ENCODE measurements at places on chromosomes 4 and X.

GRCh38 chrX:103864886-103865534 lies 33.0 kb upstream of the RAB9B start:
- no peak for DNase-seq

- no peak for DNase-seq
Measured at GRCh38 chrX:116277351-116278225, 107.0 kb downstream of the AGTR2 start.

GRCh38 chrX:22220941-22221340 lies 51.8 kb upstream of the CBLL2 start:
- DNase-seq: peak; percentile 84

DNA sequence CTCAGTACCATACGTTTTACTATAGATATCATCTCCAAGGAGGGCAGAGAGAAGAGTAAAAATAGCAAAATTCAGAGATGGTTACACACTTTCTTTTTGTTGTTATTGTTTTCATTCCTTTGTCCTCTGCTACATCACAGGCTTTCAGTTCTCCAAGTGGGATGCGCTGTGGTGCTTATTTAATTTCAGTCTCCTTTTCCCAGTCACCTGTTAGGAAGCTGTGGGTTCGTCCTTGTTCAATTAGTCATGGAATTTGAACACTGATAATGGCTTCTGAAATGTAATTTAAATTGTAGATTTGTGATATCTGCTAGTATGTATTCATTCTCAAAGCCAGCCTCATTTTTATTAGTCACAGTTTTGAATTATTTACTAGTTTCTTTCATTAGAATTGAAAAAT lies 38.8 kb upstream of the DHRSX start:
- no peak for DNase-seq

DNA sequence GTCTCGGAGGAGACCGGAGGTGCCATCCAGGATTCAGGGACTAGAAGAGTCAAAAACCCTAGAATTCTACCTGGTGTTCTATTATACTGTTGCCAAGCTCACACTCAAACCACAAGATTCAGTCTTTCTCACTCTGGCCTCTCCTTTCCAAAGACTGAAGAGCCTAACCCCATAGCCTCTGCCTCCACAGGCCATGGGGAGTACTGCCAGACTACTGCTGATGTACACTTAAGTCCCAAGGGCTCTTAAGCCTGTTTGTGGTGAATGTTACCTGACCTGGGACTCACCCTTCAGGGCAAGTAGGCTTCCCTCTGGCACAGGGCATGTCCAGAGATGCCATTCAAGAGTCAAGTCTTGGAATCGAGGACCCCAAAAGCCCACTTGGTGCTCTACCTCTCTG lies 58.9 kb upstream of the IRS4 start:
- no peak for DNase-seq

GRCh38 chrX:21972046-21972445 lies 31.5 kb downstream of the SMS start:
- no peak for DNase-seq

GRCh38 chr4:126414741-126415140 lies 1100.0 kb downstream of the FAT4 start:
- DNase-seq: no peak

DNA sequence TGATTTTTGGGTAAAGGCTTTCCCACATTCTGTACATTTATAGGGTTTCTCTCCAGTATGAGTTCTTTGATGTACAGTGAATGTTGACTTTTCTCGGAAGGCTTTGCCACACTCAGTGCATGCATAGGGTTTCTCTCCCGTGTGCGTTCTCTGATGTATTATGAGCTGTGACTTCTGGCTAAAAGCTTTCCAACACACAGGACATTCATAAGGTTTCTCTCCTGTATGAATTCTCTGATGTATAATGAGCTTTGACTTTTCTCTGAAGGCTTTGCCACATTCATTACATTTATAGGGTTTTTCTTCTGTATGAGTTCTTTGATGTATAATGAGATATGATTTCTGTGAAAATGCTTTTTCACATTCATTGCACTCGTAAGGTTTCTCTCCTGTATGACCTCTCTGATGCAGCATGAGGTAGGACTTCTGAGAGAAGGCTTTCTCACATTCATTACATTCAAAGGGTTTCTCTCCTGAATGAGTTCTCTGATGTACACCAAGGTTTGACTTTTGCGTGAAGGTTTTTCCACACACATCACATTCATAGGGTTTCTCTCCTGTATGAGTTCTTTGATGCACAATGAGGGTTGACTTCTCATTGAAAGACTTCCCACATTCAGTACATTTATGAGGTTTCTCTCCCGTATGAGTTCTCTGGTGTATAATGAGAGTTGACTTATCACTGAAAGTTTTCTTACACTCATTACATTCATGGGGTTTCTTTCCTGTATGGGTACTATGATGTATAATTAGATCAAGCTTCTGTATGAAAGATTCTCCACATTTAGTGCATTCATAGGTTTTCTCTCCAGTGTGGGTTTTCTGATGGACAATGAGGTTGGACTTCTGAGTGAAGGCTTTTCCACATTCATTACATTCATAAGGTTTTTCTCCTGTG lies 27.3 kb downstream of the ZNF182 start:
- no peak for DNase-seq

- DNase-seq: peak; percentile 89
Measured at GRCh38 chr4:73450398-73451004, 14.5 kb downstream of the AFP start.

DNA sequence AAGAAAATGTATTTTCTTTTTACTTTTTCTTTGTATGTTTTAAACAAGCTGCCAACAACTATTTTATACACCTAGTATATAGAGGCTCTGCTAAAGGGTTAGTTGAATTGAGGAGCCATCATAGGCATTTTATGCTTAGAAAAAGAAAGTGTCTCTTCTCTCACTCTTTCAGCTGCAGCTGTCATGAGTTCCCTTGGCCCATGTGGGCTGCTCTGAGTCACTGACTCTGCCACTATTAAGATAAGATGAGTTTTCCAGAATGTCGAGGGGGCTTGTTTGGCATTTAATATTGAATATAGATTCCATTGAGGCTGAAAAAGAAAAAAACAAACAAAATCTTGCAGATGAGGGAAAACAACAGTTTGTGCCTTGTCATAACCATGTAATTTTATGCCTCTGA lies 126.0 kb upstream of the PAQR3 start:
- no peak for DNase-seq

DNA sequence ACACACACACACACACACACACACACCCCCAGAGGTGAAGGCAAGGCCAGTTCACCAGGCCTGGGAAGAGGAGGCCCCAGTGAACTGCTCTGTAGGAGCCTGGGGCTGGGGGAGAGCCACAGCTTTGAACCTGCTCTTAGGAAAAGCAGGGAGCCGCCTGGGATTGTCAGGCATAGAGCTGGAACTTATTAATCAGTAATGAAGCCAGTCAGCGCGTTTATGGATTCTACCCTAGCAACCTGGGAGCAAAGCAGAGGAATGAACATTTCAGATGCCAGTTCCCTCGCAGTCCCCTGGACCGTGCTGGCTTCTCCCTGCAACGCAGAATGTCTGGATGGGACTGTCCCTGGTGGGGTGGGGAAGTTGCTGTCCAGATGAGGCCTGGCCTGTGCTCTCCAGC lies 45.3 kb upstream of the DDX3X start:
- DNase-seq: no peak

DNA sequence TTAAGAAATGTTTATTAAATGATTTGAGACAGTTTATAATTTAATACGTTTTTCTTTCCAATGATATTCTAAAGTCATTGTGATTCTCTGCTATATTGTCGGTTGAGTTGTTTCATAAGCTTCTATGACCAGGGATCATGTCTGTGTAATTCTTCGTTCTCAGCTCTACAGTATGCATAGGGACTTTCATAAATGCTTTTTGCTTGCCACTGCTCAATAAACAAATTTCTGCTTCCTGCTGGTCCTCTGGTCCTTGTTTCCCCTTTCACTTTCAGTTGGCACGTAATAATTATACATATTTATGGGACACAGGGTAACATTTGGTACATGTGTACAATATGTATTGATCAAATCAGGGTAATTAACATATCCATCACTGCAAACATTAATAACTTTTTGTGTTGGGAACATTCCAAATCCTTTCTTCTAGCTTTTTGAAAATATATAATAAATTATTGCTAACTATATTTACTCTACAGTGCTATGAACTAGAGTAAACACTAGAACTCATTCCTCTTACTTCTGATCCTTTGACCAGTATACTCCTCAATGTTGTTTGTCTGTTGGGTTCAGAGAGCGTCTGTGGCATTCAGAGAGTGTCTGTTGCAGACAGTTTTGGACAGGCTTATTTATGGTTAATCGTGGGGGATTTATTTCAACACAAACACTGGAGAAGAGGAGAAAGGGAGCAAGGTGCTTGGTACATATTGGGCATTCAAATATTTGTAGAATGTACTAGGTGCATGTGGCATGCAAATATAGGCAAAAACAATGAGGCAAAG lies 68.3 kb upstream of the SPANXB1 start:
- DNase-seq: no peak

DNA sequence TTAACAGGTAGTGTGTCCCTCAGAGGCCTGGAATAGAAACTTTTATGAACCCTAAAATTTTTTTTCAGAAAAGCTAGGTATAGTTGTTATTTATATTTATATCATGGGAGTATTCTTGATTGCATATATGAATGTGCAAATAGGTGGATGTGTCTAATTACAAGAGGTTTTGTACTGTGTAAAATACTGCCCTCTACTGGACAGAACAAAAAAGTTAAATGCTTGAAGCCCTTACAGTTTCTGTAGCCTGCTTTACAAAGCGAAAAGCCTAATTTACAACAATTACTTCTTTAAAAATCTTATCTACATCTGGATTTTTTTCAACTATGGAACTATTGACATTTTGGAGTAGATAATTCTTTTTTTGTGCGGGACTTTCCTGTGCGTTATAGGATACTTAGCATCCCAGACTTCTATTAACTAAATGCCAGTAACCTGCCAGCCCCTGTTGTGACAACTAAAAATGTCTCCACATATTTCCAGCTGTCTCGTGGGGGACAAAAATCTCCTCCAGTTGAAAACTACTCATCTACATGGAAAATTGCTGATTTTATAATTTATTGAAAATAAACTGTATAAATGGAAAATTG lies 35.1 kb downstream of the ENPEP start:
- DNase-seq: peak; percentile 51

DNA sequence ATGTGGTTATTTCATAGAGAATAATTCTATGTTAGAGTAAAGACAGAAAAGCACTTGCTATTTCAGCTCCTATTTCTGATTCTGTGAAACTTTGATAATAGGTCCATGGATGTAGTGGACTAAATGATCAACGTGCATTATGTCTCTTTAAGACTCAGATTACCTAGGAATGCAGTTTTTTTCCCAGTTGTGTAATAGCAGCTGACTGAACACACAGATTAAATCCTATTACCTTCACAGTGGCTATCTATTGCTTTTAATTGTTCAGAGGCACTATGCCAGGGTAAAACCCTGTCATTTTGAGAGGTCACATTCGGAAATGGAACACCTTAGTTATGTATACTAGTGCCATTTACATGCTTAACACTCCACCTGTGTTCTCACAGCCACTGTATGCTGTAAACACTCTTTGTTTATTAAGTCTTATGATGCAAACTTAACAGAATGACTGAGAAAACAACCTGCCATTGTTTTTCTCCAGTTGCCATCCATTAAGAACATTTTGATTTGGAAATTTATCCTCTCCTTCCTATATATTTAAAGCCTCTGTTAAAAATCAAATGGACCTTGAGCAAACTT lies 70.5 kb downstream of the HPGD start:
- no peak for DNase-seq

- DNase-seq: no peak
Measured at GRCh38 chrX:26649534-26649933, 433.6 kb downstream of the MAGEB5 start.

DNA sequence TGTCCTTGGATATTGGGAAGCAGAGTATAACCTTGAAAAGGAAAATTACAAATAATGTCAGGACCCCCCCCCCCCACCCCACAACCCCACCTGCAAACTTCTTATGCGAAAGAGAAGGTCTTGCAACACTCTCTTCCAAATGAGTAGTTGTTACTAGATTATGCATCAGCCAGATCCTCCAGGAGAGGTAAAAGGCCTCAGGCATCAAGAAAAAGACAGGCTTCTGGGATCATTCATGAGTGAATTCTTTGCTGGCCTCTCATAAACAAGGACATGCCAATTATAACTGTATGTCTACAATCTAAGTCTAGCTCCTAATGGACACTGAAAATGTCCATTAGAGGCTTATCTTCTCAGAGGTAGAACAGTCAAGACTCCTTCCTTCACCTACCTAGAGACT lies 1443.3 kb downstream of the RAPGEF2 start:
- DNase-seq: no peak

DNA sequence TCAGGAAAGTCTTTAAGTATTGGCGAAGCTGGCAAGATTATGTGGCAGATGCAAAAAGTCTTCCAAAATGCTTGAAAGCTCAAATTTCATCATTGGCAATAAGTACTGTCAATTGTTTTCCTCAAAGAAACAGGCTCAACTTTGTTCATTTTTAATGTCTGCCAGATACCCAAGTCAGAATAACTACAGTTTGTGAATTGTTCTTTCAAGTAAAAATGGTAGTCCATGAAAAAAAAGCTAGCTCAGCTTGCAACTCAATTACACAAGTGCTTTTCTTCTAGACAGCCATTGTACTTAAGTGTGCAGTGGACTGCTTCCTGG lies 70.5 kb downstream of the AFF1 start:
- DNase-seq: peak; percentile 11

DNA sequence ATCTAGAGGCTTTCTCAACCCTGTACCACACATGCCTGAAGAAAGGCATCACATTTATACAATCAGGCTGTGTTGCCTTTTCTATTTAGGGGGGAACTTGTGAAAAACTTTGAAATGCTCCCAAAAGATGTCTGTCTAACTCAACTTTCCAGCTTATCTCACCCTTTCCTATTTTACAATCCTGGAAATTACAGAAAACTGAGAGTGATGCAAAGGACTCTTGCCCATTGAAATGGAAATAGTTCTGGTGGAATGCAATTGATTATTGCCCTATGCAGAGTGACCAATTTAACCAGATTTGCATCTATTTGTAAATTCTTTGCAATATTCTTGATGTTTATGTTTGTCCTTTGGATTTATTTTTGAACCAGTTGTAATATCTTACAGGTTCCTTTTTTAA lies 77.3 kb downstream of the GALNT7 start:
- no peak for DNase-seq

DNA sequence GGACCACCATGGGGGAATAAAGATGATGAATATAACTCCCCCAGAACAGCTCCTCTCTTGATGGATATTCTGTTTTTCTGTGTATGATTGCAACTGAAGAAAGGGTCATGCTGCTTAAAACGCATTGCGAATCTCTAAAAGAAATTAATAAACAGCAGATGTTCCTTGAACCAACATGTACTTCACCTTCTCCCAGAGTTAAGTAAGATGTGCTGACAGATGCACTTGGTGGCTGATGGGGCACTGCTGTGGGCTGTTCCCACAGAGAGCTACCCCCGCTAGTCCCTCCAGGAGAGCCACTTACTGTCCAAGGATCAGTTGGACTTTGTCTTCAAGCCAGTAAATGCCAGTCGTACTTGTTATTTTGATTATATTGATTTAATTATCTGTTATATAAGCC lies 26.3 kb upstream of the C4orf54 start:
- no peak for DNase-seq

GRCh38 chr4:180788729-180789128 lies 1454.5 kb upstream of the TENM3 start:
- no peak for DNase-seq

Measured in HT1080 (cell line).